T-helper 17 cell (primary cell): ENCODE measurements at places on chromosomes 3 and 15.

DNA sequence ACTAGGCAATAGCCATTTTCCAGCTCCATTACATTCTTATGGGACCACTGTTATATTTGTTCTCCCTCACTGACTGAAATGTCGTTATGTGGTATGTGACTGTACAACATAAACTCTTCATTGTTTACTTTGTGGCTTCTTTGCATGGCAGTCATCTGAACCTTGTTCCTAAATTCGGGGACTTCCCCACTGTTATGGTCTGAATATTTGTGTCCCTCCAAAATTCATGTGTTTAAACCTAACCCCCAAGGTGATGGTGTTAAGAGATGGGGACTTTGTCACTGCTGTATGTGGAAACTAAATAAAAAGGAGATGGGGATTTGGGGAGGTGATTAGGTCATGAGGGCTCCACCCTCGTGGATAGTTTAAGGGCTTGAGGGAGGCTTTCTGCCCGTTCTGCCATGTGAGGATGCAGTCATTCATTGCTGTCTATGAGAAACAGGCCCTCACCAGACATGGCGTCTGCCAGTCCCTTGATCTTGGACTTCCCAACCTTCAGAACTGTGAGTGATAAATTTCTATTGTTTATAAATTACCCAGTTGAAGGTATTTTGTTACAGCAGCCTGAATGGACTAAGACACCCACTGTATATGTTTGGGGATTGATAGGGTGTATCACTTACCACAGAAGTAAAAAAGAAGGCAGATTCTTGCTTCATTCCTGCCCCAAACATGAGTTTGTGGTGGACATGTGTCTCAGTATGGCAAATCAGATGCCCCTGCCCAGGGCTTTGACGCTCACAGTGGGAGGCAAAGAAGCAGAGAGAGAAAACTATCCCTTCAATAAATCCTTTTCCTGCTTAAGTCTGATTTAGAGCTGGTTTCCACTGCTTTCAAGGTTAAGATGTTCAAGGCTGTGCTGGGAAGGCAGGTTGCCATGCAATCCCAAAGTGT, 138.0 kb upstream of the UBE2E1 start:
- no peak for DNase-seq

DNA sequence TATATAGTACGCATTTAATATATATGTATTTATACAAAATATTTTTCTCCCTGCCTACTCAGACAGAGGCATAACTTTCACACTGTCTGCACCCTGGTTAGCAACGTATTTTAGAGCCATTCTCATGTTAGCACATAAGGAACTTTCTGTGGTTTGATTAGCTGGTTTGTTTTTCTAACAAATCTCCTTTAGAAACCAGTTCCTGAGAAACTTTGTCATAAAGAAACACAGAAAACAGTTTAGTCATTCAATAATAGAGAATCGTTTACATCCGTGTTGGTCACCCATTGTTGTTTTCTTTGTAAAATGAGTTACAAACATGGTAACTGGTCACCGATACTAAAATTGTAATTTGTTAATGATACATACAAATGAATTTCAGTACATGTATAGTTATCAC, 5.9 kb upstream of the NGRN start:
- no peak for DNase-seq

DNA sequence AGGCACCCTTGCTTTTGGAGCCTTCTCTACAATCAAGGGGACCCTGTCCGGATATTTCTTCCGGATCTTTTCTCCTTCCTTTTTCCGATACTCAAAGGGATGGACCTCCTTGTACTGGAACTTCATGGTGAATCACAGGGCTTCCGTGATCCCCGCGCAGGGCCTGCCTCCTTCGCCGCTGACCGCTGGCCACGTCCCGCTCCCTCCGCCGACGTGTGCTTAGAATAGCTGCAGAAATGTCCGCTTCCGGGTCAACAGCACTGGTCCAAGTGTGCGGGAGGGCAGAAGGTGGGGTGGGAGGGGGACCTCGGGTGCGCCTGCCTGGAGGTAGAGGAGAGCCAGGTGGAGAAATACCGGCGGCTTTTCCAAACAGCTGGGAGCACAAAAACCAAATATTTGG, 3.0 kb upstream of the ZNF774 start:
- no peak for DNase-seq

DNA sequence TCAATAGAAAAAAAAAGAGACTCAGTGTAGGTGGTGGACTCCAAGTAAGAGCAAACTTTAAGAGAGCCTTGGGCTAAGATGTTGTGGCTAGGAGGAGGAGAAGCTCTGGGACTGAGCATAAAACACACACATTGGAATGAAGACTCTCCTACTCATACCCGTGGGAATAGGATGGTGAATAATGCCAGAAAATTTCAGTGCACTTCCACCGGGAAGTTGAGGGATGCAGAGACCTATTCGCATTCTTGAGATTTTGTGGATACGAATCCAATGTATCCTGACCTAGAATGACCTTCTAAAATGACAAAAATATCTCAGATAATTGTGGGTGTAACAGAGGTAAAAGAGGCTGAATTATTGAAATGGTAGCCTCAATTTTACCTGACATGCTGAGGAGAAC, 388.7 kb upstream of the SGO1 start:
- DNase-seq: no peak

DNA sequence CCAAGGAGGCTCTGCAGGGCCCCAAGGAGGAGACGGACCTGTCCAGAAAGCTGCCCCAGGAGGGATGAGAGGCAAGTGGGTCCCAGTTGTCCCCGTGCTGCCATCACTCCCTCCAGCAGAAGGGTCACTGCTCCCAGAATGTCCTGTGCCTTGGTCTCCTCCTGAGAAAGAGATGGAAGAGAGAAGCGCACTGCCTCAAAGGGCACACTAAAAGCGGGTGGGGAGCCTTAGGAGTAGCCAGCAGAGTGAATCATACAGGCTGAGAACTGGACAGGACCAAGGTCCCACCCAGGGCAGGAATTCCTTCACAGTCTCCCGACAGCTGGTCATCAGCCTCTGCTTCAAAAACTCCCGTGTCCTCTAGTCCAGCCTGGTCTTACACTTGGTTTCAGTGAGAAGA, 4.6 kb downstream of the THPO start:
- DNase-seq: no peak

- DNase-seq: no peak
These were observed 27.6 kb downstream of the SLC28A1 start for GRCh38 chr15:84911879-84912660.

DNA sequence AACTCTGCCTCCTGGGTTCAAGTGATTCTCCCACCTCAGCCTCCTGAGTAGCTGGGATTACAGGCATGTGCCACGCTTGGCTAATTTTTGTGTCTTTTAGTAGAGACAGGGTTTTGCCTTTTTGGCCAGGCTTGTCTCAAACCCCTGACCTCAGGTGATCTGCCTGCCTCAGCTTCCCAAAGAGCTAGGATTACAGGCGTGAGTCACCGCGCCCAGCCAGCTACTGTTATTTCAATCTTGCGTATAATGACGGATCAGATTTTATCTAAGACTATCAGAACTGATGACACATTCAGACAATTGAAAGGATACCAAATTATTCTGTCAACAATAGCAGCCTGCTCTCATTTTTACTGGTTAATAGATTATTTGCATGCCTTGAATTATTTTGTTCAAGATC, 612.2 kb downstream of the ZIC1 start:
- DNase-seq: no peak

DNA sequence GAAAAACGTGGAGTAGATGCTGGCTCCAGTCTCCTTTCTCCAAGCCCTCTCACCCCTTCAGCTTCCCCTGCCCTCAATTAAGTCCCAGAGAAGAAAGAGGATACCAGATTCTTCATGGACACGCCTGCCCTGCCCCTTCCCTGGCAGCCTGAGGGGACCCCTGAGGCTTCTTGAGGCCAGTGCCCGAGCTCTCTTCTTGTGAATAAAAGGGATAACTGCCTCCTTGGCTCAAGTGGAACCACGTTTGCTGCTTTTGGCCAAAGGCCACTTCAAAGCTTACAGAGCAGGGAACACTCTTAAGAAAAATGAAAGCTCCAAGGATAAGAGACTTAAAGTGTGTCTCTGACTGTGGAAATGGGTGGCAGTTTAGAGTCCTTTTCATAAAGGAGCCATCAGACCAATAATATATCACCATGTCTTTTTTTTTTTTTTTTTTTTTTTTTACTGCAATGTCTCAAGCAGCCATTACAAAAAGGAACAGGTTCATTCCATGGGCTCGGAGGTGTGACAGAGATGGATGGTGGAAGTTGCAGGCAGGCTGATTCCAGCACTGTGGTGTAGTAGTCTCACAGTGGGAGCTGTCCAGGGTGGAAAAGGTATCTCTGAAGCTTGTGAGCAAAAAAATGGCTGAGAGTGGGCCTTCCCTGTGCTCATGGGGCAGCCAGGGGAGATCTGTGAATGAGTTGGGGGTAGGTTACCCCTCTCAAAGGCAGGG, 108.8 kb downstream of the SEMA5B start:
- no peak for DNase-seq
